ENCODE measurements at places on chromosomes 13 and 19. TPM values are rescaled to one million over a fixed set of nuclear protein-coding genes. Genes with fewer than 3 reads are reported as not detected.

GRCh38 chr13:102900193-102900608 is 54.4 kb downstream of the ERCC5 start:
- no peak for DNase-seq

Gene CEACAM4
- total RNA-seq: not detected

DNA sequence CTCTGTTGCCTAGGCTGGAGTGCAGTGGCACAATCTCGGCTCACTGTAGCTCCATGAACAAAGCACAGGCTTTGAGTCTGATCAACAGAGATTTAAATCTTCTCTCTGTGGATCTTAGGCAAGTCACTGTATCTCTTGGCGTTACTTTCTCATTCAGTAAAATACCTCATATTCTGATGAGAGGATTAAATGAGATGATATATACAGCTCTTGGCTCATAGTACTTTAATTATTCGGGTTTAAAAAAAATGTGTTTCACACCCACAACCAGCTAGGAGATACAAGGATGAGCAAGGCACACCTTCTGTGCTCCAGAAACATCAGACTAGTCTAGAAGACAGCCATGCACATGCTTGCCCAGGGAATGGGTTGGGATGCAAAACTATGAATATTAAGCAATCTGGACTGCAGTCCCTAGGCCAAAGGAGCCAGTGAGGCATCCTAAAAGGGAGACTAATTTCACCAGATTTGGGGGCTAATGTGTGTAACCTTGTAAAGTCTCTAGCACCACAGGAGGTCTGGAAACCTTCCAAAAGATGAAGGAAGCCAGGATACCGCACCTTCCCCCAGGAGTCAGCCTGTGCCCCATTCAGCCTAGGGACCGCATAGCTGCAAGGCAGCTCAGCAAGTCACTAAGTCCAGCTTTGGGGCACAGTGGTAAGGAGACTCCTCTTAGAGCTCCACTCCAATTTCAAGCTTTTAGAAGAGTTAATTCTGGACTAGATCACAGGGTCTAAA is 2.5 kb downstream of the VPS36 start:
- DNase-seq: no peak

DNA sequence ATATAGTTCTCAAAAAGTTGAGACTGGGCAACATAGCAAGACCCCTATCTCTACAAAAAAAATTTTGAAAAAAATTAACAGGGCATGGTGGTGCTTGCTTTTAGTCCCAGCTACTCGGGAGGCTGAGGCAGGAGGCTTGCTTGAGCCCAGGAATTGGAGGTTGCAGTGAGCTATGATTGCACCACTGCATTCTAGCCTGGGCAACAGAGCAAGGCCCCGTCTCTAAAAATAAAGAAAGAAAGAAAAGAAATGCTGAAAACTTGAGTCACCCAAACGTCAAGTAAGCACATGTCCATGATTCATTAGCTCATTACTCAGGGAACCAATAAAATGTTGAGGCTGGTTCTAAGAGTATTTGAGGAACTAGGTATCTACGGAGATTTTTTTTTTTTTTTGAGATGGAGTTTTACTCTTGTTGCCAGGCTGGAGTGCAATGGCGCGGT is 33.9 kb upstream of the SEMA6B start:
- peak; percentile 42 for DNase-seq

DNA sequence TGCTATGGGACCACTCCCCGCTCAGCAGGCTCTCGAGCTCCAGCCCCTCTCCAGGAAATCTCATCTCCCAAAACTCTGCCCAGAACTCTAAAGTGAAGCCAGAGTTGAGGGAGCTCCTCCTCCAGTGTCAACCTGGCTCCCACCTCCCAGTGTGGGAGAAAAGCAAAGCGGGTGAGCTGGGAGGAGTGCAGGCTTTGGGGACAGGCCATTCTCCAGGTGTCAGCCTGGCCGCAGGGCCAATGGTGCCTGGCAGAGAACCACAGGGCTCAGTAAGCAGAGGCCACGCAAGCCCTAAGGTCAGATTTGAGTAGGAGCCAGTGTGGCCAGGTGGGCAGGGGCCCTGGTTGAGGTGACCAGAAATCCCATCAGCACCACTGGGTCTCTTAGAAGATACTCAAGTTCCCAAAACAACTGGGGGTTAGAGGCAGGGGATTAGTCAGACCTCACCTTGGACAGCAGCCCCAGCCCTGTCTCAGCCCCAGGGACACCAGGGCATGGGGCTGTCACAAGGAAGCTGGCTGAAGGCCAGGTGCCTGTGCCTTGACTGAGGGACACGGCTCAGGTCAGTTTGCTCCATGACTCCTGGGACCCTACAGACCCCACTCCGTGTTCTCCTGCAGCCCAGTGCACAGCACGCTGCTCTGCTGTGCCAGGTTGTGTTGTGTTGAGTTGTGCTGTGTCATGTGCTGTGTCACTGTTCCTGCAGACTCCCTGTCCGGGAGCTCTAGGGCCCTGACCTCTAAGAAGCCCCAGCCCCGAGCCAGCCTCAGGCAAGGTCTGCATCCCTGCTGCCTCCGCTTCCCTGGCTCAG is 2.8 kb upstream of the ZNF181 start:
- no peak for DNase-seq

Gene MBD3L2
- total RNA-seq: not detected

Measured in RPMI7951 (cell line).